ENCODE measurements at places on chromosomes 4 and X. TPM values are rescaled to one million over a fixed set of nuclear protein-coding genes. Genes with fewer than 3 reads are reported as not detected.

DRP2 gene
- total RNA-seq, result 0.23 TPM

SGCB gene
- total RNA-seq, result 105 TPM

DNA sequence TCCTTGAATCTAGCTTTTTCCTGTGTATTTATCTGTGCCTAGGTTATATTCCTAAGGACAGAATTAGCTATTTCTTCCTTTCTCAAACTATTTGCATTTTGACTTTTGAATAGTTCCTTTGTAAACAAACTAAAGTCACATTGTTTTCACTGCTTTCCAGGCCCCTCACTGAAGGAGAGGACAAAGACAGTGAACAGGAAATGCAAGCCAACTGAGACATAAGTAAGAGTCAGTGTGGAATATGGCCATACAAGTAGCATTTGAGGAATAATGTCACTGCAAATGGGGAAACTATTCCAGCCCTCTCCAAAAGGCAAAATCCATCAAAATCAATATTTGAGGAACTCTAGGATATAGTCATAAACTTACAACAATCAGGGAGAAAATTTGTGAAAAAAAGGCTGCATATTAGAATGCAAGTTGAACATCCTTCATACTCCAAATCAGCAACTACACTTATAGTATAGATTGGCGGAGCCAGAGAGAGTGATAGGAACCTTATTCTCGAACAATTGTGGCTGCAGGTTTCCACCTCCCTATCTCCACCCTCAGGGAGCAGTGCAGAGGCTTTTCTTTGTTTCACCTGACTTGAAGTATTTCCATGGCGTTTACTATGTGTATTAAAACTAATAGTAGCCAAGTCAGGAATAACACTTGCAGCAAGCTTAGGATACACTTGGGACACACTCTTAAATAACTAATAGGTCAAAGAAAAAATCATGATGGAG, 1110.4 kb upstream of the ADGRL3 start:
- DNase-seq, result no peak

- DNase-seq, result no peak
Measured at GRCh38 chr4:181148470-181148869, 1094.7 kb upstream of the TENM3 start.

TEX11 gene
- not detected for total RNA-seq

DNA sequence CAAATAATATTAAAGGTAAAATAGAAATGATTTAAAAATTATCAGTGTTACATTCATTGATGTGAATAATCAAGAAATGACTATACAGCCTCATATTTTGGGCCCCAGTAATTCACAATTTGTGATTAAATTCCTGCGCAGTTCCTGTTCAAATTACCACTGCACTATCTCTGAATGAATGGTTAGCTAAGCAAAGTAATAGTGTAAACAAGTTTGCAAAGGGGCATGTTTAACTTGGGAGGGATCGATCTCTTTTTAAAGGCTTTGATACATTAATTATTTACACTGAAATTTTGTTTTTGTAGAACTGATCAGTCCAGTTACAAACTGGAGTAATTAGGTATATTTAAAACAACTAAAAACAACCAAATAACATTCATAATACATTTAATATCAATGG, 784.4 kb downstream of the RPA4 start:
- DNase-seq, result no peak

FAM47C gene
- not detected for total RNA-seq

DNA sequence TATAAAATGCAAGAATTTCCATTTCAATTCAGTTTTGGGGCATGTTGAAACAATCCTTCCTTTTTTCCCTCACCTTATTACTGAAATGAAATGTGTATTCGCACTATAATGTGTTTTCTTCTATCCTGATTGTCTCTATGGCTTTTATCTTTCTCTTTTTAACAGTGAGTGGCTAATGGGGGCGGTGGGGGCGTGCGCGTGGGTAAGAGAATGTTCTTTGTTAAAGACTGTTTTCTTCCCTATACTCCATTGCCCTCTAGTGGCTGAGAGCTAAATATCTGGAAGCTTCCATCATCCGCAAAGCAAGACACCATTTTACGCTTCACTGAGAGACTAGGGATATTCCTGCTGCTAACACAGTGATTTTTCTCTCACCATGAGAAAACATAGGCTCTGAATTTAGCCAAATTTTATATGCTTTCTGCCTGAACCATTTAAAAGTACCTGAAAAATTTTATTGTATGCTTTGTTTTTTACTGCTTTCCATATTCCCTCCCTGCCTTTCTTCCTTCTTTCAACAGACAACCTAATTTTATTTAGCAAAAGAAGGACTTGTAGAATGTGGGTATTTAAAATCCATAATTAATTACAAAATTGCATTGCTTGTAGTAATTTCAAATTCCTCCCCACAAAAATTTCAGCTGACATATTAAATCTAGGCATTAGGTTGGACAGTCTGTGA, 194.0 kb downstream of the GASK1B start:
- DNase-seq, result no peak

GRCh38 chr4:169707958-169708643, 49.6 kb downstream of the HPF1 start:
- no peak for DNase-seq

- no peak for DNase-seq
Measured at GRCh38 chr4:119132306-119132705, 3.3 kb upstream of the MYOZ2 start.

GRCh38 chr4:4603067-4603466, 61.2 kb upstream of the STX18 start:
- no peak for DNase-seq

RRAGB gene
- 19.0 TPM for total RNA-seq

- no peak for DNase-seq
Measured at GRCh38 chr4:95510145-95510544, 38.6 kb downstream of the UNC5C start.

DNA sequence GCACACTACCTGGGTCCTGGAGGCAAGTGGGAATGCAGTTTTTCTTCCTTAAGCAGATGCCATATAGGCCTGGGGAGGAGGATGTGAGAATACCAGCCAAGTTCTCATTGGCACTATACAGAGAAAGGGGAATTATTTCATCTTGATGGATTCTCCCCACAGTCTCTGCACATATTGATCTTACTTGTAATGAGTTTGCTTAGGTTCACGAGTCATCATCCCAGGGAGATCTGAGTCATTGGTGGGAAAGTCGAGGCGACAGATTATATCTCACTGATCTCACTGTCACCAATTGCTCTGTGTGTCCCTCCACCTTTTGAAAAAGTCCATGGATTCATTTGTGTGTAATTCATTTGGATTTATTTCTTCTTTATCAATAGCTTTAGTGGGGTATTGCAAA, 156.8 kb downstream of the AR start:
- no peak for DNase-seq

GRCh38 chr4:41267997-41268396, 11.3 kb downstream of the UCHL1 start:
- DNase-seq, result no peak

GRCh38 chr4:15021946-15022345, 19.7 kb downstream of the CPEB2 start:
- DNase-seq, result no peak

P2RY4 gene
- not detected for total RNA-seq

BMPR1B gene
- 7.8 TPM for total RNA-seq

- no peak for DNase-seq
Measured at GRCh38 chrX:150152036-150152435, 211.1 kb upstream of the MAMLD1 start.

HELT gene
- total RNA-seq, result not detected

DNA sequence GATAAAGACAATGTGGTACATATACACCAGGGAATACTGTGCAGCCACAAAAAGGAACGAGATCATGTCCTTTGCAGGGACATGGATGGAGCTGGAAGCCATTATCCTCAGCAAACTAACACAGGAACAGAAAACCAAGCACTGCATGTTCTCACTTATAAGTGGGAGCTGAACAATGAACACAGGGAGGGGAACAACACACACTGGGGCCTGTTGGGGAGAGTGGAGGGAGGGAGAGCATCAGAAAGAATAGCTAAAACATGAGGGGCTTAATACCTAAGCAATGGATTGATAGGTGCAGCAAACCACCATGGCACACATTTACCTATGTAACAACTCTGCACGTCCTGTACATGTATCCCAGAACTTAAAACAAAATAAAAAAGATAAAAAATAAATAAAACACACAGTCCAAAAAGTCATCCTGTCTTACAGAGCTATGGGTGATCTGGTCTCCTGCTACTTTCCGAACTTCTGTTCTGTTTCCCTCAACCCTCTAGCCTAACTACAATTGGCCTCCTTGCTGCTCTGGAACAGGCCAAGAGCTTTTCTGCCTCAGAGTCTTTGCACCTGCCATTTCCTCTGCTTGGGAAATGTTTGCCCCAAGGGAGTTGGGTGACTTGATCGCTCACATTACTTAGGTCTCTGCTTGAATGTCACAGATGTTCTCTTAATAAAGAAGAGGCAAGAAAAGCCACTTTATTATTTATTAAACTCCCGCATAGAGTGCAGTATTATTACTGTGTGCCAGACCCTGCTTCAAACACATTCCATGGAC, 1.1 kb upstream of the CD38 start:
- DNase-seq, result no peak

GRCh38 chrX:40009462-40009851, 88.3 kb downstream of the BCOR start:
- DNase-seq, result no peak

- no peak for DNase-seq
Measured at GRCh38 chr4:171794528-171794927, 18.7 kb upstream of the GALNTL6 start.

GRCh38 chr4:28004520-28004919, 1143.9 kb downstream of the STIM2 start:
- no peak for DNase-seq

GRCh38 chr4:147307896-147308674, 172.8 kb upstream of the EDNRA start:
- no peak for DNase-seq

GRCh38 chrX:119266364-119266995, 30.4 kb downstream of the PGRMC1 start:
- DNase-seq, result no peak

GRCh38 chrX:71214604-71215337, 8.3 kb upstream of the GJB1 start:
- no peak for DNase-seq

- no peak for DNase-seq
Measured at GRCh38 chrX:22373766-22374165, 101.1 kb downstream of the CBLL2 start.

- DNase-seq, result no peak
Measured at GRCh38 chrX:12946838-12947544, 27.9 kb upstream of the TMSB4X start.

PROM1 gene
- 0.10 TPM for total RNA-seq

DNA sequence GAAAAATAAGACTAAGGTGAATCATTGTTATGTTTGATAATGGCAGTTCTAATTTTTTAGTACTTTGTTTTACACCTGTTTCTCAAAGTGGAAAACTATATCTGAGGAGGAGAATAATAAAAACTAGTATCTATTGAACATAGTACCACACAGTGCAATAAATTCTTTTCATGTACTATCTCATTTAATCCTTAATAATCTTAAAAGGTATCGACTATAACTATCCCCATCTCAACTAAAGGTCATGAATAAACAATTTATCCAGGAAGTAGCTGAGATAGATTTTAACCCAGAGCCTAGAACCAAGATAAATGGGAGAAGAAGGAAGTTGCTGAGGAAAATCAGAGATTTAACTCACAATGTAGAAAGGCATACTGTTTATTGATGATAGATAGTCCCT, 2.5 kb downstream of the CHIC2 start:
- DNase-seq, result no peak

DLG3 gene
- total RNA-seq, result 13.1 TPM

LGI2 gene
- 0.36 TPM for total RNA-seq

DNA sequence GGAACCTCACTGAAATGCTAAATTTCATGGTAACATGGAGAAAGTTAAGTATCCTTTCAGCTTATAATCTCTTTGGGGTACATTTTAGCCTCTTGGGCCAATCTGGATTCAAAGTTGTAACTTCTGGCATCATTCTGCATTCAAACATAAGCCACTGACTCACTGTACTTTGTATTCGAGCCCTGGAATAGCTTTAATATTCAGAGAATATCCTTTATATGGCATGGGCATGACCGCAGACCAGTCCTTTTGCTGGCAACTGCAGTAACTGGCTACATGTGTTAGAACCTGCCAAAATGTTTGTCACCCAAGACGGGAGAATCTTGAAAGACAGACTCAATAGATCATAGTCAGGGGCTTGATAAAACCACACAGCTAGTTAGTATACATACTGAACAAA, 3.3 kb downstream of the GASK1B start:
- DNase-seq, result no peak

- no peak for DNase-seq
Measured at GRCh38 chr4:111748157-111748556, 397.1 kb upstream of the FAM241A start.

- DNase-seq, result no peak
Measured at GRCh38 chr4:81609844-81610243, 138.1 kb upstream of the RASGEF1B start.

GRCh38 chrX:132173647-132174046, 45.6 kb downstream of the RAP2C start:
- DNase-seq, result no peak

DNA sequence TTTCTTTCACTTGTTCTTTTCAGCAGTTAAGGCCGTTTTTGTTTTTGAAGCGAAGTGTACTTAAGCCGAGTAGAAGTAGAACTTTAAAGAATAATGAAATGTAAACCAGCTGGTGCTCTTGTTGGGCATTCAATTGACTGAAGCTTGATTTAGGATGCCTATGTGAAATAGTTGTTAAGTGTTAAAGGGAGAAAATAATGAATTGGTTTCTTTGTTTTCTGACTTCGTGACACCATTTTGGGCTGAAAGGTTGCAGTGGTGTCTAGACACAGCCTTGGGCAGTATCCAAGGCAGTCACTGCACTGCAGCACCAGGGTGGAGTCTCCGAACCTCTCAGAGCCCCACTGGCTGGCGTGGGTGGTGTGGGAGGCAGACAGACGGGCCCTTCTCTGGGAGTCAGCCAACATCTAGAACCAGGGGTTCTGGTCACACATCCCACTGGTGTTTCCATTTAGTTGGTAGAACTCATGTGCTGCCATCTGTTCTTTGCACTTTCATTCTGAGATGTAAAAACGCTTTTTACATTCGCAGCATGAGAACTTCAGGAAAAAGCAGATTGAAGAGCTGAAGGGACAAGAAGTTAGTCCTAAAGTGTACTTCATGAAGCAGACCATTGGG, 3.5 kb downstream of the UCHL1 start:
- no peak for DNase-seq

- DNase-seq, result no peak
Measured at GRCh38 chr4:62028745-62029144, 828.6 kb downstream of the ADGRL3 start.

- DNase-seq, result no peak
Measured at GRCh38 chrX:95662200-95662599, 1022.4 kb upstream of the DIAPH2 start.
